ENCODE measurements at places on chromosomes 11 and 22. TPM values are rescaled to one million over a fixed set of nuclear protein-coding genes. Genes with fewer than 3 reads are reported as not detected.

Gene UBQLN3
- not detected for total RNA-seq

DNA sequence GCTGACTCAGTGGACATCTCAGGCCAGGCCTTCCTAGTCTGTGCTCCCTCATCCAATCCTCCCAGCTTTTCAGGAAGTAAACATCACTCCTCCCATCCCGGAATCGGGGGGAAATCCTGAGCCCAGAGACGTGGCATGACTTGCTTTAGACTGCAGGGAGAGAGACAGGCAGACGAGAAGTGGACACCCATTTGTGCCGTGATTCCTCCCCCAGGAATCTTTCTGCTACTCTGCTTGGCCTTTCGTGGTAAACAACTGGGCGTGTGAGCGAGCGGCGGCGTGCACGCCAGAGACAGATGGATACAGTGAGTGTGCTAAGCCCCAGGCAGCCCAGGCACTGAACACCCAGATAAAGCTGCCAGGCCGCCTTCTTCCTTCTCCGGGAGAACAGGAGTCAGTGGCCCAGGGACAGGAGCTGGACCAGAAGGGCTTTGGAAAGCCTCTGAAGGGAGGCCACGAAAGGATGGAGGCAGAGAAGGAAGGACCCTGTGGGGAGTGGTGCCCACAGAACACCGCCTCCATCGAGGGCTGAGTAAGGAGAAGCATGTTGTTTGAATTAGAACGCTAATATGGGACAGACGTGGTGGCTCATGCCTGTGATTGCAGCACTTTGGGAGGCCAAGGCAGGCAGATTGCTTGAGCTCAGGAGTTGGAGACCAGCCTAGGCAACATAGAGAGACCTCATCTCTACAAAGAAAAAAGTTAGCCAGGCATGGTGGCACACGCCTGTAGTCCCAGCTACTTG lies 53.0 kb upstream of the PRR5 start:
- peaks cover 16% of the 10 kb centered on the region for H3K27me3 ChIP-seq
- DNase-seq, result no peak
- no peaks in the 10 kb centered on the region for H3K36me3 ChIP-seq
- H3K27ac ChIP-seq, result no peak overlapping the region
- H3K4me1 ChIP-seq, result no peaks in the 10 kb centered on the region

DNA sequence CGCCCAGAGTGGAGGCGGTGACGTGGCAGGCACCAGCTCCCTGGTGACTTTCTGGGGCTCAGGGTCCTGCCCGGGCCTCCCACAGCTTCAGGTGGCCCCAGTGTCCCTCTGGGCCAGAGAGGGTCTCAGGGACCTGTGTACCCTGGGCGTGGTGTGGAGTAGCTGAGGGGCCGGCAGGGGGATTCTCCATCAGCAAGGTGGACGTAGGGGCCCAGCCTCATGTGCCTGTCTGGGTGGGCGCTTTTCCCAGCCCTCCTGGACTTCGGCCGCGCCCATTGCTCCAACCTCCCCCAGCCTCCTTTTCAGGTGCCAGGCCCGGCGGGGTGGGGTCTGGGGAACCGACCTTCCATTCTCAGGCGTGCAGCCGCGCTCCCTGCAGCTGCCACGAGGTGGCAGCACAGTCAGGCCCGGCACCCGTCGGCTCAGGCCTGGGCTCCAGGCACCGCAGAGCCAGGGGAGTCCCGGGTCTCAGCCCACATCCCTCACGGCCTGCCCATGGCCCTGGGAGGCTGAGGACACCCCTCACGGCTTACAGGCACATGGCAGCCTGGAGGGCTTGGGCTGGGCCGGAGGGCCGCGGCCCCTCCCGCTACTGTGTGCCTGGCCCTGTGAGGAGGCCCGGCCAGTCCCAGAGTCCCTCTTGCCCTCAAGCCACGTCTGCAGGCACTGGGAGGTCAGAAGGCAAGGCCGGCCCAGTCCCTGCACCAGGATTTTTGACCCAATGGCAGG lies 19.9 kb upstream of the MUC5B start:
- peaks cover 13% of the 10 kb centered on the region for H3K4me1 ChIP-seq
- H3K27ac ChIP-seq, result no peak overlapping the region
- no peaks in the 10 kb centered on the region for H3K36me3 ChIP-seq

- H3K27ac ChIP-seq, result no peak overlapping the region
- no peaks in the 10 kb centered on the region for H3K4me1 ChIP-seq
- H3K36me3 ChIP-seq, result no peaks in the 10 kb centered on the region
- DNase-seq, result no peak
These were observed 51.6 kb upstream of the GDPD4 start for GRCh38 chr11:77353131-77353530.

DNA sequence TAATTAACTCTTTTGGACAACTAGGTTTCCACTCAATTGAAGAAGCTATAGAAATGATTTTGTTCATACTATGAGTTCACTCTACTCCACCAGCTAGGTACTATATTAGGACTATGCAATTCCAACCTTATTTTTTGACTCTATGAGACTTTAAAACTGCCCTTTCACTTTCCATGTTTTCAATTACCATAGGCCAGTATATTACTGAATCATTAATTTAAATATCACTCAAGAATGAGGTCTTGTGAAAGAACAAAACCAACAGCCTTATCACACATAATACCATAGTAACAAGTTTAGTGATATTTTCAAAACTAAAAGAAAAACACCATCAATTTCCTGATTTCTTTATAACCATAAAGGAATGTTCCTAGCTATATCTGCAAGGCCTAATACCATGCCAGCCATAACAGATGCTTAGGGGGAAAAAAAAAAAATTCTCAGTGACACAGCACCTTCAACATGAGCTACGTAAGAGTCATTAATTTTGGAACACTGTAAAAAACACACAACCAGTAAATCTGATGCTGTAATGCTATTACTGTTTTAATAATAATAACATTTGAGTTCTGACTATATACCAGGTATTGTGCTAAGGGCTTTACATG lies 6.1 kb downstream of the DCUN1D5 start:
- no peaks in the 10 kb centered on the region for H3K4me1 ChIP-seq
- no peak overlapping the region for H3K27ac ChIP-seq
- DNase-seq, result no peak
- H3K36me3 ChIP-seq, result peaks cover 38% of the 10 kb centered on the region
- no peak overlapping the region for H3K4me3 ChIP-seq

Gene TRIM49
- total RNA-seq, result not detected

Data from HCT116 (cell line).